Fibroblast of skin of back (primary cell): ENCODE measurements at places on chromosomes 1 and 21.

GRCh38 chr1:25869909-25870606, 5.5 kb downstream of the PAQR7 start:
- DNase-seq: no peak

DNA sequence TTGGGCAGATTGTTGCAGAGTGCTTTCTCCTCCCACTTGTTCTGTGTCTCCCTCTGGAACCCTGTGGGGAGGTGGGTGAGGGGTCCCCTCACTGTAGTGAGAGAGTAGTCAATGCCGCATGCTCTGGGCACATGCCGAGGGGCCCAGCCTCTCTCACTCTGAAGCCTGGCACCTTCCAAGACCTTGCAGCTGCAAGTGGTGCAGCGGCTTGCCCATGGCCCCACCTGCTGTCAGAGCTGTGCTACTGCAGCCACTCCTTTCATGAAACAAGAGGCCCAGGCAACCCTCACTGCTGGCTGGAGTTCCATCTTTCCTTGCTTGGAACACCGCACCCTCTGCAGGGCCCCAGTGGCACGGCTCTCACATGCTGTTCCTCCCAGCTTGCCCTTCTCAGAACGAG, 58.4 kb upstream of the COL6A1 start:
- DNase-seq: peak; percentile 66

GRCh38 chr1:42340901-42341300, 5.9 kb upstream of the FOXJ3 start:
- DNase-seq: no peak

DNA sequence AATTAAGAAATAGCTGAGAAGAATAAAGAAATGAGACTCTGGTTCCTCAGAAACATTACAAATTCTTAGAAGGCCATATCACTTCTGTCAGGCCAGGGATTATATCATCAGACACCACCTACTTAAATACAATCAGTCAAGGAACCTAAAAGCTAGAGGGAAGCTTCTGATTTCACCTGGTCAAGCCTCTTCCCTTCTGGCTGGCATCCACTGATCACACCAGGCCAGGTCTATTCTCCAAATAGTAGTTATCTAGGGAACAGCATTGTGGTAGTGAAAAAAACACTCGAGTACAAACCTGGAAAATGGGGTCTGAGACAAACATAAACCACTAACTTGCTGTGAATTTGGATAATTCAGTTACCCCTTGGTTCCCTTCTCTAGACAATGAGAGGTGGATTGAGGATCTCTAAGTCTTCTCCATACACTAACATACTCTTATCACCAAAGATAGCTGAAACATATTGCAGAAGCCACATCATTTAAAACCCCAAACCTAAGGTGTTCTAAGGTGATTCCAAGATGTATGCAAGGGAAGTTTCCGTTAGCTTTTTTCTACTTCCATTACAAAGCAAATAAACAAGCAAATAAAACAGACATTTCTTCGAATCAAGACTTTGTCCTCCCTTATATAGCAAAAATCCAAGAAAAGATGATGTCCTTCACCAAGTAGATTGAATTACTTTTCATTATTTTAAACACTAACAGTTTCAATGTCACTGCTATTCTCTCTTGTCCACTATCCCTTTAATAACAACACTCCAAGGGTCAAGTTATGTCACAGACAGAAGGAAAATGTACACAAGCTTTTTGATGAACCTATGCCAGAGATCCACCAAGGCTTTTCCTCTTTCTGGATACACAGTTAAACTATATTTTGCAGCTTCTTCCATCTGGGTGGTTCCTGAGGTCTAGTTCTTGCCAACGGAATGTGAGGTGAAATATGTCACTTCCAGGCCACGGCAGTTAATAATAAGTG, 212.9 kb downstream of the KCNH1 start:
- no peak for DNase-seq
